ENCODE measurements at places on chromosomes 6 and 20.

GRCh38 chr6:57294862-57295445 lies 22.5 kb upstream of the PRIM2 start:
- no peak for DNase-seq

- no peak for DNase-seq
Measured at GRCh38 chr6:144665932-144666450, 380.9 kb downstream of the UTRN start.

DNA sequence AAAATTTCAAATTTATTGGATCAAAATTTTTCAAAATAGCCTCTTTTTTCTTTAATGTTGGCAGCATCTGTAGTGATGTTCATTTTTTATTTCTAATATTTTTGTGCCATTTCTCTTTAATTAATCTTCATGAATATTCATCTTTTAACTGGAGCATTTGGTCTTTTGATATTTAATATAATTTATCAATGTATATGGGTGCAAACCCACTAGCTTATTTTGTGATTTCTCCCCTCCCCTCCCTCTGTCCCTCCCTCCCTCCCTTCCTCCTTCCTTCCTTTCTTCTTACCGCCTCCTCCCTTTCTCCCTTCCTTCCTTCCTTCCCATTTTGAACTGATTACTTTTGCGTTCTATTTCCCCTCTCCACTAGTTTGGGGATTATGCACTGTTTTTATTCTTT lies 49.2 kb downstream of the TGM2 start:
- no peak for DNase-seq

DNA sequence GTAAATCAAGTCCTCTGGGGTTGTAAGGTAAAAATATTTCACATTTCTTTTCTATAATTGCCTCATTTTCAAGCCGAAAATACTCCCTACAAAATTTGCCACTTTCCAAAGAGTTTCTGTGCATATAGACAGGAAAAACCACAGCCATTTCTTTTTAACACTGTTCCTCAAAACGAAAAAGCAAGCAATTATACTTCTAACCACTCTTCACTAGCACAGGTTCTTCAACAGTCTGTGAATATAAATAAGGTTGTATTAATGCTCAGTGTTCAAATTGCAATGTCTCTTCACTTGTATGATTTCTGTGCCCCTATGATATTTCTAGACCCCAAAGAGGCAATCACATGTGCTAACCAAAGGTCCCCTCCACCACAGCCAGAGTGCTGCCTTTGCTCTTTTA lies 206.0 kb downstream of the SIM1 start:
- no peak for DNase-seq

Measured in GM03348 (cell line).